ENCODE measurements at places on chromosomes 13 and 19.

GRCh38 chr13:71618159-71618558 is 248.8 kb downstream of the DACH1 start:
- peak; percentile 21 for DNase-seq

DNA sequence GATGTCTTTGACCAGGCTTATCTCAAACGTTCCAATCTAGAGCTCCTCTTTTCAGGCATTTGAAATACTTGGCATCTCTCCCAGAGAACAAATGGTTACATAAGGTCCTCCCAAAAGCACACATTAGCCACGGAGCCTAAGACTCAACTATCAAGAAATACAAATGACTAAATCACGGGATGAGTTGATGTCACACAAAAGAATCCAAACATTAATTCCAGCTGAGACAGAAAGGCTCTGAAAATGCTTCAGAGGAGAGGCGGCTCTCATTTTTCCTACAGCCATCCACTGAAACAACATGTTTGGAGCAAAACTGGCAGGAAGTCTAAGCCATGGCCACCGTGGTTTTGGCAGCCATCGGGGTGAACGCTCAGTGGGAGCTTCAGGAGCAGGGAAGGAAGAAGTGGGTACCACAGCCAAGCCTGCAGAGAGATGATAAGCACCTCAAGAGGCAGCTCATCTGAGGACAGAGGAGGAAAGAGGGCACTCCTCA is 122.5 kb downstream of the STK24 start:
- DNase-seq = peak; percentile 96

DNA sequence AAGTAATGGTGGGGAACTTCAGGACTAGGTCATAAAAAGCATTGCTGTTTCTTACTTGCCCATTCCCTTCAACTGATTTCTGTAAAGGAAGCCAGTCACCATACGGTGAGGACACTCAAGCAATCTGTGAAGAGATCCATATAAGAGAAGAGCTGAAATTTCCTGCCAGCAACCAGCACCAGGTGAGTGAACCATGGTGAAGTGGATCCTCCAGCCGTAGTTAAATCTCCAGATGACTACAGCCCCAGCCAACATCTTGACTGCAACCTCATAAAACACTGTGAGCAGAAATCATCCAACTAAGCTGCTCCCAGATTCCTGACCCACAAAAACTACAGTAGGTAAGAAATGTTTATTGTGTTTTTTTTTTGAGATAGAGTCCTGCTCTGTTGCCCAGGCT is 3.8 kb upstream of the SLC6A16 start:
- DNase-seq = no peak

- peak; percentile 2 for DNase-seq
Measured at GRCh38 chr13:107203146-107203847, 635.4 kb upstream of the ARGLU1 start.

GRCh38 chr13:98195054-98195791 is 18.2 kb upstream of the RNF113B start:
- DNase-seq = no peak

DNA sequence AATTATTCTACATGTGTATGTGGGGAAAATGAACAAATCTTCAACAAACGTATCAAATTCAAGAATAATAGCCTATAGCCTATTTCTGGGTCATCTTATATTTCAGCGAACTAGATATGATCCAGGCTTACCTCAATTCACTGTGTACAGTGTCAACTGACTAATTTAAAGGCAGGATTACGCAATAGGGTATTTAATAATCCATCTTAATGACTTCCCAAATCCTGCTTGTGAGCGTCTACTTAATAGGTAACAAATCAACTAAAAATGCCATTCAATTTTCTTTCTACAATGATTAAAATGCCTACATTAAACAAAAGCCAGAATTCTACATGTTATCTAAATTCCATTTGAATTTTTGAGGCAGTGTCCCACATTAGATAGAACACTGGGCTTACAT is 67.0 kb downstream of the USP12 start:
- DNase-seq = no peak

GRCh38 chr19:3099347-3100145 is 5.4 kb downstream of the GNA11 start:
- DNase-seq = no peak

- DNase-seq = peak; percentile 24
Measured at GRCh38 chr13:65965501-65965900, 1264.6 kb downstream of the PCDH9 start.

DNA sequence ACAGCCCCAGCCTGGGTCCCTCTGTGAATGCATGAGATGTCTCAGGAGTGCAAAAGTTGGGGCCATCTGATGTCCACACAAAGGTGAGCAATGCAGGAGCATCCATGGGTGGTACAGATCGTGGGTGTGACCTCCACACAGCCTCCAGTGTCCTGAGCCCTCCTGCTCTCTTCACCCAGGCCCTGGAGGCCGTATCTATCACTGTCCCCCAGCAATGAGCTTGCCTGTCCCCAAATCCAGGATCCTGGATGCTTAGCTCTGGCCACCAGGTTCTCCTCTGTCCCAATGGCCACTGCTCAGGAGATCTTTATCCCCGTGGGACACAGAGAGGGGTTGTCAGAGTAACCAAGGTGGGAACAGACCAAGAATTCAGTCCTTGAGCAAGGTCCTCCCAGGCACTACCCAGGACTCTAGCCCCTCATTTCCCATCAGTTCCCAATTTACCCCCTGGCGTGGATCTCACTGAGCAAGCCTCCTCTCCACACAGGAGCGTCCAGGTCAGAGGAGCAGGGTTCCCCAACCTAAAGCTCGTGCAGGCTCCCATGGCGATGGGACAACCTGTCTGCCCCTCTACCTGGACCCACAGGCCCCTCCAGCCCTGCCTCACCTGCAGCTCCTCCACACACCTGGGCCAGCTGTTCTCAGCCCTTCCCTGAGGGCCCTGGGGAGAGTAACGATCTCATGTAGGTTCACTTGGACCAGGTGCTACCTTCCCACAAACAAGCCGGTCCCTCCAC is 11.3 kb downstream of the CEACAM21 start:
- no peak for DNase-seq

GRCh38 chr19:41264581-41265394 is 616 bp downstream of the HNRNPUL1 start:
- DNase-seq = peak; percentile 57

GRCh38 chr19:36460046-36460445 is 29.3 kb downstream of the ZNF566 start:
- DNase-seq = peak; percentile 40

DNA sequence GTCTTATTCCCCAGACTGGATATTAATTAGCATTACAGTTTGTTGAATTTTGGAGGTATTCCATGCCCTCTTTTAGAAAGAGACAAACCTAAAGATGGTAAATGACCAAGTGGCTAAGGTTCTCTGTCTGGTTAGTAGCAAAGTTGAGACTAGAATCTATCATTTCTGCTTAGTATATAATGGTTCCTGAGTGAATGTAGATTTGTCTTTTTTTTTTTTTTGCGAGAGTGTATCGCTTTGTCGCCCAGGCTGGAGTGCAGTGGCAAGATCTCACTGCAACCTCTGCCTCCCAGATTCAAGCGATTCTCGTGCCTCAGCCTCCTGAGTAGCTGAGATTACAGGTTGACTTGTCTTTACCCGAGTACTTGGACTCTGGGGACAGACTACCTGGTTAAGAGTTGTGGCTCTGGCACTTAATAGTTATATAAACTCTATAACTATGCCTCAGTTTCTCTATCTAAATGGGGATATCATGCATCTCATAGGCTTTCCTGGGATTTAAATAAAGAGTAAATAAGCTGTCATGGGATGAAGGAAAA is 2.7 kb downstream of the NAA16 start:
- no peak for DNase-seq

DNA sequence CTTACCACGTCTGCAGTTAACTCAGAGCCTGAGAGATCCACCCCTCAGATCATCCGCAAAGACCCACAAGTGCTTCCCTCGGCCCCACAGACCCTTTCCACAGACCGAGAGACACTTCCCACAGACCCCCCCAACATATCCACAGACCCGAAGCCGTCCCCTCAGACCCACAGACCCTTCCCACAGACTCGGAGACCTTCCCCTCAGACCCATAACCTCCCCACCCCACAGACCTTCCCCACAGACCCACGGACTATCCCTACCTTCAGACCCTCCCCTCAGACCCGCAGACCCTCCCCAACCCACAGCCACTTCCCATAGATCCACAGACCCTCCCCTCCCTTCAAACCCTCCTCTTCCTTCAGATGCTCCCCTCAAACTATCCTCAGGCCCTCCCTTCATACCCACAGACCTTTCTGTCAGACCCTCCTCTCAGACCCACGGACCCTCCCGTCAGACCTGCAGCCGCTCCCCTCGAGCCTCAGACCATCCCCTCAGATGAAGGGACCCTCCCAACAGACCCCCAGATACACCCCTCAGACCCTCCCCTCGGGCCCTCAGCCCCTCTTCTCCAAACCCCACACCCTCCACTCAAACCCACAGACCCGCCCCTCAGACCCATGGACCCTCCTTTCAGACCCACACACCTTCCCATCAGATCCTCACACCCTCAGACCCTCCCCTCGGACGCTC is 20.1 kb upstream of the TFDP1 start:
- no peak for DNase-seq

GRCh38 chr13:38830442-38831045 is 143.7 kb downstream of the FREM2 start:
- no peak for DNase-seq

- peak; percentile 62 for DNase-seq
Measured at GRCh38 chr19:52237771-52238400, 31.5 kb upstream of the ZNF766 start.

DNA sequence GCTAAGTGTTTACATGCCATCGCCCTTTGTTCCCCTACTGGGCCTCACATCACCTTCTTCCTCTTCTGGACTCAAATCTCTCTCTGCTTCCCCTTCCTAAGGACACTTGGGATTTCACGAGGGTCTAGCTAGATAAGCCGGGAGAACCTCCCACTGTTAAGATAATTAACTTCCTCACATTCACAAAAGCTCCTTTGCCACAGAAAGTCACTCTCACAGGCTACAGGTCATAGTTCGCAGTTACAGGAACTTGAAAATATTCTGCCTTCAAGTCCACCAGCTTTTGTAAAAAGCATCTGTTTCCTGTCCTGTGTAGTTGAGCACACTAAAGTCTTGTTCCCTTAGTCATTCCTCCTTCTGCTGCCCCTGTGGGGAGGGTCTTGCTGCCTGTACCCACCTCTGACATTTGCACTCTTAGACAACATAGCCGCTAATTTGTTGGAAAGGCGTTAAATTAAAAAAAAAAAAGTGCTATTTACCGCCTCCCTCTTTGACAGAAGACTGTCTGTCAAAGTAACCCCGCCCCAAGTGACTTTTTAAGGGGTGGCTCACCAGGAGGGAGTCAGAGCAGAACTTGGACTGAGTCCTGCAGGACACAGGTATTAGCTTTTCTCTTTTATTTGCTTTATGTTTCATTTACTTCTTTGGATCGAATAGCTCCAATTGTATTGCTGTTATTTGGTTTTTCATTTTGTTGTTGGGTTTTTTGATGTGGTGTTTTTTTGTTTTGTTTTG is 26.8 kb upstream of the CEACAM21 start:
- no peak for DNase-seq

DNA sequence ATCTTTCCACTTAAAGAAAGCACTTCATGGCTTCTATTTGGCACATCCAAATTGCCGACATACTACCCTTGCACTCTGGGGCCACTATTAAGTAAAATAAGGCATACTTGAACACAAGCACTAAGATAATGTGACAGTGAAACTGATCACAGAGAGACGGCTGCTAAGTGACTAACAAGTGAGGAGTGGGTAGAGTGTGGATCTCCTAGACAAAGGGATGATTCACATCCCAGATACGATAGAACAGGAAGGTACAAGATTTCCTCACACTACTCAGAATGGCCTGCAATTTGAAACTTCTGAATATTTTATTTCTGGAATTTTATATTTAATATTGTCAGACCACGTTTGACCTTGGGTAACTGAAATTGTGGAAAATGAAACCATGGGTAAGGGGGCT is 1721.8 kb upstream of the SPRY2 start:
- DNase-seq = no peak

DNA sequence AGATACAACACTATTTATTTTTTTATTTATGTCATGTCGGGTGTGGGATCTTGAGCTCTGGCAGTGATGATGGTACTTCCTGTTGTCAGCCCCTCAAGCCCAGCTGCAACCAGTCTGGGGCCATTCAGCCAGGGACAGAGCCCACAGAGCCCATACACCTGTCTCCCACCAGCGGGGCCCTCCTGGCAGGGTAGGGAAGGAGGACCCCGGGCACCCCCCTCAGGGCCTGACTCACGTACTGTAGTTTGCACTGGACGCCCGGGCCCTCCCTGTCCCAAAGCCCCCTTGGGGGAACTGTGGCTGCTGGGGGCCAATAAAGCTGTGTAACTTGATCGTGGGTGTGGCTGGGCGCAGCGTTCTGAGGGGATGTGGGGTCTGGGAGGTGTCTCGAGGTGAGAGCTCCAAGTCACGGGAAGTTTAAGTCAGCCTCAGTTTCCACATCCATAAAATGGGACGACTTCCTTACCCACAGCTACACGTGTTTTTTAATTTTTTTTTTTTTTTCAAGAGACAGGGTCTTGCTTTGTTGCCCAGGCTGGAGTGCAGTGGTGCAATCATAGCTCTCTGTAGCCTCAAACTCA is 9.5 kb downstream of the ATG4D start:
- no peak for DNase-seq

DNA sequence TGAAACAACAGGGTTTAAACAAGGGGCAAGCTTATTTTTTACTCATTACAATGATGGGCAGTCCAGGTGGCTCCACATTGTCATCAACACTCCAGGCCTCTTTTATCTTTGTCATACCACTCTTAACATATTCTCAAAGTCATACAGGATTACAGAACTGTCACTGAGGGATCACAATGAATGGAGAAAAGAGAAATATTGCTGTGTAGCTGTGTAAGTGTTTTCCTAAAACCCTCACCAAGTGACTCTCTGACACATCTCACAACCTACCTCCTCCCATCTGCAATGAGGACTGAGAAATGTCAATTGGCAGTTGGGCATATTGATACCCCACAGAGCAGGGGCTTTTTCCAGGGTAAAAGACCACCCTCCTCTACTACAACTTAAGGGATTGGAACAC is 562.1 kb downstream of the TBC1D4 start:
- DNase-seq = no peak

DNA sequence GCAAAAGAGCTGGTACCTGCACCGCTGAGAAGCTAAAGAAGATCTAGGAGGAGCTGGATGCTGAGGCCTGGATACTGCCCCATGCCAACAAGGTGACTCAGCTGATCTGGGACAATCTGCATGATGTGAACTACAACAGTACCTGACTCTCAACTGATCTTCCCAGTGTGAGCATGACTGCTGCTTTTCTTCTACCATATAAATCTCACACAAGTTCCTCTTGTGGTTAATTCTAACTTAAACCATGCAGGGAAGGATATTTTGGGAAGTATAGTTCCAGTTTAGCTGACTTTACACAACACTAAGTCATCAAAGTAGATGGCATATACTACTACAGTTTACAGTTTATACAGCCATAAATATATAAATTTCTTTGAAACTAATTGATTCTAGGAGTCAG is 91.9 kb downstream of the SLAIN1 start:
- DNase-seq = no peak

- no peak for DNase-seq
Measured at GRCh38 chr13:39350461-39350881, 252.5 kb downstream of the LHFPL6 start.

- DNase-seq = no peak
Measured at GRCh38 chr19:30003866-30004265, 61.8 kb downstream of the URI1 start.

All from fibroblast of skin of right biceps (primary cell).